ENCODE measurements at places on chromosomes 16 and 17.

- DNase-seq: no peak
These were observed 8.8 kb downstream of the KIAA0513 start for GRCh38 chr16:85036236-85037049.

- DNase-seq: no peak
These were observed 63.6 kb downstream of the CACNG5 start for GRCh38 chr17:66898536-66898935.

DNA sequence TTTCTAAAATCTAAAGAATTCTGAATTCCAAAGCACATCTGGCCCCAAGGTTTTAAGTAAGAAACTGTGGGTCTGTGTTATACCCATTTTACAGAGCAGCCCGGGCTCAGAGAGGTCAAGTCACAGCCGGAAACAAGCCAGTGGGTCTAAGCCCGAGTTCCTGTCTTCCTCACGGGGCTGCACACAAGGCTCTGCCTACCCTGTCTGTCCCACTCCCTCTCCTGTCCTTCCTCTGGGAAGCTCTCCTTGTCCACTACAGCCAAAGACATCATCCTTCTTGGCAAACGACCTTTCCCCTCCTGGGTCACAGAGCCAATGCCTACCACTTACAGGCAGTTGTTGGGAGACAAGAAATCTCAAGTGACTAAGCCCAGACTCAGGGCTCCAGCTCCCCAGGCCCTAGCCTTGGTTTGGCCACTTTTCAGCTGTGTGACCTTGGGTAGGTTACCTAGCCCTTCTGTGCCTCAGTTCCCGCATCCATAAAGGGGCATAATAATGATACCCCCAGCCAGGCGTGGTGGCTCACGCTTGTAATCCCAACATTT lies 55.6 kb upstream of the MAP3K14 start:
- DNase-seq: no peak

DNA sequence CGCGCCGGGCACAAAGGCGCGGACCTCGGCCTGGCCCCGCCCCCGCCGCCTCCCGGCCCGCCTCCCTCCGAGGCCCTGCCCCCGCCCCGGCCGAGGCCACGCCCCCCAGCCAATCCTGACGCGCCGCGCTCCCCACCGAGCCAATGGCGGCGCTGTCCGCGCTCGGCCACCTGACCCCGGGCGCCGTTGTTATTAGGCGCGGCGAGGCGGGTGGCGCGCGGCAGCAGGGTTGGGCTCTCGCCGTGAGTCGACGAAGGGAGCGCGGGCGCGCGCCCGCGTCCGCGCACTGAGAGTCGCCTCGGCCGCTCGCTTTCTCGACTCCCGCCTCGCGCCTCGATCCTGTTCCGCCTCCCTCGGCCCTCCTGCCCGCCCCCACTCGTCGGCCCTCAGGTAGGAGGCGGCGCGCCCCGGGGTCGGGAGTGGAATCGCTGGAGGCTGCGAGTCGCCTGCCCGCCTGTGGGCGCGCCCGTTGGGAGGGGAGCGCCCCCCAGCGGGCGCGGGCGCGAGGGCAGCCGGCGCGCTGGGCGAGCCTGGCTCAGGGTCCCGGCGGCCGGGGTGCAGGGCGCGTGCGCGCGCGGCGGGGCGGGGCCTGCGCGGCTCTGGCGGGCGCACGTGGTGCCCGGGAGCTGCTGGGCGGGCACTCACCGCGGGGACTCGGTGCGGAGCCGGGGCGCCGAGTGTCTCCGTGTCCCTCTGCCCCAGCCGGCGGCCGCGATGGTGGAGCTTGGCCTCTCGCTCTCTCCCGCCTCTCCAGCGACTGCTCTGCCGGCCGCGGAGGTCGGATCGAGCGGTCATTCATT lies 405 bp upstream of the CBLN1 start:
- DNase-seq: peak; percentile 85

GRCh38 chr16:88649195-88649923 lies 1.5 kb downstream of the CYBA start:
- DNase-seq: no peak

DNA sequence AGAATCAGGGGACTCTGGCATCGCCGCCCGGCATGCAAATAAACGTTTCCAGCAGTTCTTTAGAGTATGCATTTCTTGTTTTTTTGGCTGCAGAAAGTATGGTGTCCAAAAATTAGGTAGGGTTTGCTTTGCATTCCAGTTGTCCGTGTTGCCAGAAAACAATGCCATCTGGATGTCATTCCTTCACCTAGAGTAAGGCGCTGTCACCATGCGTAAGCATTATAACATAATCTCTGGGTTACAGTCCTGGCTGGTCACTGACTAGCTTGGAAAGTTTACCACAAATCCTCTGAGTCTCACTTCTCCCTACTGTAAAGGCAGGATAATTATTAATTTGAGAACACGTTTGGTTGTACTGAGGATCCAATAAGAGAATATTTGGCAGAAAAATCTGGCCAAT lies 457.7 kb downstream of the XYLT1 start:
- DNase-seq: no peak

Data from GM12892 (cell line).